Pons (tissue), 1 donor: ENCODE measurements at places on chromosomes 1 and 21.

DNA sequence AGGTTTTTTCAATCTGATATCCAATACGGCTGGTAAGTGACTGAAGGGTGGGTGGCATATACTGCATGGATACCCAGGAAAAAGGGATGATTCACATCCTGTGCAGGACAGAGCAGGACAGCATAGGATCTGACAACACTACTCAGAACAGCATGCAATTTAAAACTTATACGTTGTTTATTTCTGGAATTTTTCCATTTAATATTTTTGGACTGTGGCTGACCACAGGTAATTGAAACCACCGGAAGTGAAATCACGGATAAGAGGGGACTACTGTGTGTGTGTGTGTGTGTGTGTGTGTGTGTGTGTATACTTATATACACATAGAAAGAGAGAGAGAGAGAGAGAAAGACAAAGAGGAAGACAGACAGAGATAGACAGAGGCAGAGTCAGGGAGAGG, 23.0 kb downstream of the ERICH3 start:
- DNase-seq: no peak

DNA sequence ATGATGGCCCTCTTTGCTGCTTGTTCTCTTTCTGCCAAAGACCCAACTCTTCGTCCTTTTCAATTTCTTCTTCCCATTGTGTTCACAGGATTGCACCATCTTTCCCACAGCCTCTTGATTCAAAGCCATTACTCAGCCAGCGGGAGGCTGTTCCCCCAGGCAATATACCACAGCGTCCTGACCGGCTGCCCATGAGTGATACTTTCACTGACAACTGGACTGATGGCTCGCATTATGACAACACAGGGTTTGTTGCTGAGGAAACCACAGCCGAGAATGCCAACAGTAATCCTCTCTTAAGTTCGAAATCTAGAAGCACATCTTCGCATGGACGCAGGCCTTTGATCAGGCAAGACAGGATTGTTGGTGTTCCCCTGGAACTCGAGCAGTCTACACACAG, 167.4 kb downstream of the LRRC40 start:
- DNase-seq: no peak

- no peak for DNase-seq
These were observed 21.1 kb upstream of the ZBTB21 start for GRCh38 chr21:42031241-42031640.

DNA sequence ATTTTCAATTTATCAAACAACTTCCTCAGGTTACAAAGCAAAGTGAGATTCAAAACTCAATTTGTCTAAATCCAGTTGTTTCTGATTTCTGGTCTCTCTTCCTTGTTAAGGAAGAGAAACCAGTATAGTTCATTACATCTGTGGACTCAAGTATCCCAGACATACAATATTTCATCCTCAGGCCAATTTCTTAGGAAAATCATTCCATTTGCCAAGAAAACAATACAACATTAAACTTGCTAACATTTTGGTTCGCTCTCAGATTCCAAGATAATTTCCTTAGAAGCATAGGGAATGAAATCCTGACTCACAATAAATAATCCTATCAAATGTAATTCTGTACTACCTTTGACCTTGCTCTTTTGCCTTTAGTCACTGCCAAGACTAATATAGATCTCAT, 11.2 kb upstream of the TTLL7 start:
- DNase-seq: no peak

DNA sequence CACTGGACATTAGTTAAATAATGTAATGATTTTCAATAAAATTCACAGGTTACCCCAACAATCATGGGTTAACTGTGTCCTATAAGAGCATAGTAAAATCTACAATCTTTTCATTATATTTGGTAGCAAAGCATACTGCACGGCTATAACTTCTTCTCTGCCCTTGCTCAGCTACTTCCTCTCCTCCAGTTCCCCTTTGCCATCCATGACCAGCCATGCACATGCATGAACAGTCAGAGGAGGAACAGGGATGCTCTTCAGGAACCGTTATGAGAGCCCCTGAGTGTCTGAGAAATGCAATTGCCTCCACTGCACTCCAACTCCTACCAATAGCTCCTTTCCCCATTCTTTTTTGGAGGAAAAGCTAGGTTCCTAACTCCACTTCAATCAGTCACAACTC, 646.7 kb downstream of the LTN1 start:
- DNase-seq: no peak
